ENCODE measurements at places on chromosomes 12 and 14.

- DNase-seq, result no peak
These were observed 559.9 kb downstream of the TRHDE start for GRCh38 chr12:72832024-72832423.

DNA sequence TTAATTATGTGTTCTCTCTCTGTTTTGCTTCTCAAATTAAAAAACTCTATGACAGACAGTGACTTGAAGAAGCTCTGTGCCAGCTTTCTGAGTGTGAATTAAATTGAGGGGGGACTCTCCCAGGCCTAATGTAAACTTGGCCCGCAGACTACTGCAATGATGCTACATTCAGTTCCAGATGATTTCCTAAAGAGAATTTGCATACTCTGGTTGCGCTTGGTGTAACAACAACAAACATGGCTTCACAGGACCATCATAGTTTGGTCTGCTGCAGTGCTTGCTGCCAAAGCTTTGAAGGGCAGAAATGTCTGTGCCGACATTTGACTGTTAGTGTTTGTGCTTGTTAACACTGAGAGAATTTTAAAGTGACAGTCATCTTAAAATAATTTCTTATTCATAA lies 25.0 kb downstream of the CFAP54 start:
- no peak for DNase-seq

- no peak for DNase-seq
These were observed 1592.4 kb upstream of the SEL1L start for GRCh38 chr14:83126076-83126475.

DNA sequence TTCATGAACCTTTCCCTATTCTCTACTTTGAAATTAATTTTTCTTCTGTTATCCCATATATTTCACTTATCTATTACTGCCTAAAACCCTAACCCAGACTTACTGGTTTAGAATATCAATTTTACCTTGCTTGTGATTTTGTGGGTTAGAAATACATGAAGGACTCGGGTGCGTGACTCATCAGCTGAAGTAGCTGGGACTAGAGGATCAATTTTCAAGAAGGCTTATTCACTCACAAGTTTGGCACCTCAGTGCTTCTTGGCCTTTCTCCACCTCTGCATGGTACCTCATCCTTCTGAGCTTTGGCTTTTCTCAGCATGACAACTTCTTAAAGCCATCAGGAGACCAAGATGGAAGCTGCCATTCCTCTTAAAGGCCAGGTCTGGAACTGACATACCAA lies 57.8 kb downstream of the TMEM117 start:
- no peak for DNase-seq

- peak; percentile 61 for DNase-seq
These were observed 131.6 kb downstream of the KSR2 start for GRCh38 chr12:117836999-117837736.

DNA sequence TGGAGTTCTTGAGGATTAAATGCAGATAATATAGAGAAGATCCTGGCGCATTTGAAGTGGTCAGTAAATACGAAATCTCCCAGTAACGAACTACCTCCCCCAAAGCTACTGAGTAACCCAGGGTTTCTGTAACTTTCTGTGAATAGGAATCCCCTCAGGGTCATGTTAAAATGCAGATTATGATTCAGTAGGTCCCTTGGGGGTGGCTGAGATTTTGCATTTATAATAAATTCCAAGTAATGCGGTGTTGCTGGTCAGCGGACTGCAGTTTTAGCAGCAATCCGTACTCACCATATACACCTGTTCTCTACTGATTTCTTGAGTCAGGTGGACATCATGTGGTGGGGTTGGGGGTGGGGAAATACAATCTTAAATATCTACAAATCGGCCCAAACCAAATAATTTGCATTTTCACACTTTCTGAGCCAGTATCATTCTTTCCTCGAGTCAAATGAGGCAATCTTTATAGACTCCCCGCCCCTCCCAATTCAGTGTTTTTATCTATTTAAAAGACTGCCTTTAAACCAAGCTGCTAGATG lies 868 bp downstream of the SPATA7 start:
- no peak for DNase-seq

DNA sequence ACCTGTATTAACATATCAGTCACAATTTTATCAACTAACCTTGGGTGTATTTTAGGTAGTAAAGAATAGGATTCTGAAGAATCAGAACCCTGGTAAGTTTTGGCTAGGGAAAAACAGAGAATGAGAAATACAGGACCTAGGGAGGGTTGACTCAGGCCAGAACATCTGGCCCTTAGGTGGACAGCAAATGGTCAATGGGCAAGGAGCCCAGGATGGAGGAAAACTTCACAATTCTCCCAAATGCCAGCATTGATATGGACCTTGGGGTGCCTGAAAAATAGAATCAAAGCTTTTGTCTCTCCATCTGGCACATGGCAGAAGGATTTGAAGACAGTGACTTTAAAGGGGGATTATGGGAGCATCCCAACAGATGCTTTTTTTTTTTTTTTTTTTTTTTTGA lies 32.7 kb upstream of the PRPF39 start:
- DNase-seq, result no peak

DNA sequence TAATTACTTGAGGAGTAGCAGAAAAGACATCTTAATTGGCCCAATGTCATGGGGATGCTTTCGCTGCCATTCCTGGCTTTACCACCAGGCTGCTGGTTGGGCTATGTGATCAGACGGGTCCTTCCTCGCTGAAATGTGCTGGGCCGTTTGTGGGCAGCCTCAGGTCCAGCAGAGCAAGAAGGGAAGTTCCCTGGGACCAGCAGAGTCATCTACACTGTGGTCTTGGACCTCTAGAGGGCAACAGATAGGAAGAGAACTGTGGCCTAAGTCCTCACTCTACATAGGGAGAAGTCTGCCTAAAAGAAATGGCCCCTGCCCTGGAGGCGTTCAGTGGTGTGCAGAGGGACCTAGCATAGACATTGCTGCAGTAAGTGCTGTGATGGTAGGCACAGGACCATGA lies 10.9 kb downstream of the EVL start:
- no peak for DNase-seq

- no peak for DNase-seq
These were observed 34.9 kb downstream of the PPHLN1 start for GRCh38 chr12:42360747-42361403.

DNA sequence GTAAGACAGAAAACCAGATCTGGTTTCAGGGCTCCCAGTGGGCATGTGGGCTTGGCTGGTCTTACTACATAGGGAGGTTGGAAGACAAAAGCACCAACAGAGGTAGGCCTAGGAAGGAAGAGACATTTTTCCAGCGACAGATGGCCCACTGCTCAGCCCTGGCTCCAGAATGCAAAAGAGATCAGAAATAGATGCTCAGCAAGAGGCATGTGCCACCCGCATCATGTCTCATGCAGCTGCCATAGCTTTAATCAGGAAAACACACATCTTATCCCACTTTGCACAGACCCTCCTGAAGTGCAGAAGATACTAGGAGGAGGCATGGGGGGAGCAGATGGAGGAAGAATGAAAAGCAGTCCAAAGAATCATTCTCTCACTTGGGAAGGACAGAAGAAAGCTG lies 25.3 kb downstream of the VASH1 start:
- DNase-seq, result no peak

GRCh38 chr14:103879570-103880347 lies 32.4 kb upstream of the PPP1R13B start:
- no peak for DNase-seq

- DNase-seq, result no peak
These were observed 20.9 kb downstream of the NR1H4 start for GRCh38 chr12:100494538-100494937.

DNA sequence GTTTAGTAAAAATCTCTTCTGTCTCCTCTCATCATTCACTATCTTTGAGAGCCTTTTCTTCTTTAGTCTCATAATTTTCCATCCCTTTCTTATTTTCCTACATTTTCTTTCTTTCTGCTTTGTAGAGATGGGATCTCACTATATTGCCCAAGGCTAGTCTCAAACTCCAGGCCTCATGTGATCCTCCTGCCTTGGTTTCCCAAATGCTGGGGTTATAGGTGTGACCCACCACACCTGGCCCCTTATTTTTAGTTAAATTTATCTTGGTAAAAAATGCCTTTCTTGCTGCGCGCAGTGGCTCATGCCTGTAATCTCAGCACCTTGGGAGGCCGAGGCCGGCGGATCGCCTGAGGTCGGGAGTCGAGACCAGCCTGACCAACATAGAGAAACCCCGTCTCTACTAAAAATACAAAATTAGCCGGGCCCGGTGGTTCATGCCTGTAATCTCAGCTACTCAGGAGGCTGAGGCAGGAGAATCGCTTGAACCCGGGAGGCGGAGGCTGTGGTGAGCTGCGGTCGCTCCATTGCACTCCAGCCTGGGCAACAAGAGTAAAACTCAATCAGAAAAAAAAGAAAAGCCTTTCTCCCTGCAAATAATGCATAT lies 996 bp downstream of the SLC2A3 start:
- no peak for DNase-seq

DNA sequence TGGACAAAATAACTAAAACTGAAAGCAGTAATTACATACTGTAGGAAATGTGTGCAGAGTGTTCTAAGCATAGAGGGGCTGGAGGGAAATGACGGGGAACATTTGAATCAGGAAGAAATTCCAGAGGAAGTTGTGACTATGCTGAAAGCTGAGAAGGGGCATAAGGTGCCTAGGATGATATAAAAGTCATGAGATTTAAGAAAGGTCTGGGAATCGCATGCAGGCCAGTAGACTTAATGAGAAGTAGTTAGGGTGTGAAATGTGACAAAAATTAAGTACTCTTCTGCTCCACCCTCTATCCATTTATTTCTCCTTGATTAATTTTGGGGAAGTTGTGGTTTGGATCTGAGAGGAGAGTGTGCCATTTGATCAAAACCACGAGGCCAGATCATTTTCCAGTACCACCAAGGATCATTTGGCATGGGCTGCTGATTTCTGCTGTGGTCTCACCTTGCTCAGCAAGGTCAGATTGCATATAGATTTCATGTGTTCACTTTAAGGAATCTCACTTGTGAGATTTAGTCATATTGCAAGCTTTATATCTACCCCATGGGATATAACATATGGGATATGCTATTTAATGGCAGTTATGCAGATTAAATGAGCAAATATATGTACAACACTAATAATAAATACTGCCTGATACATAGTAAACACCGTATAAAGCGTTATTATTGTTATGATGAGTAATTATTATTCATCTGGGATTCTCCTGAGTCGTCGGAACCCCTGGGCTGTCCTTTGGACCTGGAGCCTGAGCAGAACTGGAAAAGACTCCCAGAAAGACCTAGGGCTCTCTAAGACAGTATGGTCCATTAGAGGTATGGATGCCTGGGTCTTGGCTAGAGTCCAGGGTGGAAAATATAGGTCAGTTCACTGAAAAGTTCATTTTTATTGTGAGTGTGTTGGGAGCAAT lies 72.3 kb downstream of the SRGAP1 start:
- no peak for DNase-seq

DNA sequence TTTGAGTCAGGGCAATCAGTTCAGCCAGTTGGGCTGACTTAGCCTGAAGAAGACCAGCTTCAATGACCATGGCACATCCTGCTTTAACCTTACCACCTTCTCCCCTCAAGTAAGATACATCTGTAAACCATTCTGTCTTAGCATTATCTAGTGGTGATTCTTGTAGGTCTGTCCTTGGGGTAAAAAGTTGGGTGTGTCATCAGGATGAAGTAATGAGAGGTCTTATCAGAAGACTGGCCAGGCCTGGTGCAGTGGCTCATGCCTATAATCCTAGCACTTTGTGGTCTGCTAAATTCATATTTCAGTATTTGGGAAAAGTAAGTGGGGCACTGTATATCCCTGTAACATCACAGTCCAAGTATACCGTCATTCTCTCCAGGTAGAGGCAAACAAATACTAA lies 19.1 kb downstream of the SINHCAF start:
- DNase-seq, result no peak

GRCh38 chr12:45357539-45358417 lies 141.9 kb downstream of the ANO6 start:
- DNase-seq, result no peak

DNA sequence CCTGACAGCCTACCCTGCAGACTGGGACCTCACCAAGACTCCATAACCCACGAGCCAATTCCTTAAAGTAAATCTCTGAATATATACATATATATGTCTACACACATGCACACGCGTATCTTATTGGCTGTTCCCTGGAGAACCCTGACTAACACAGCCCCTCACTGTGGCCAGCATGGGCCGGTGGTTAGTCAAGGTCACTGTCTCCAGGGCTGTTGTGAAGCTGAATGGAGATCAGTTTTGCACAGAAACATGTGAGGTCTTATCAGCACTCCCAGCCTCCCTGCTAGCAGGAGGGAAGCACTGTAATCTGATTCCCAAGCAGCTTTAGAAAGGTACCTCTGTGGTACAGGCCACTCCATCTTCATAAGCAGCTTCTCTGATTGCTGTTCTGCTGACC lies 46.6 kb upstream of the PLEKHG6 start:
- no peak for DNase-seq

GRCh38 chr14:22386924-22387775 lies 201.9 kb downstream of the DAD1 start:
- DNase-seq, result no peak

GRCh38 chr14:104669697-104670096 lies 19.7 kb upstream of the INF2 start:
- DNase-seq, result no peak

GRCh38 chr14:61474015-61474414 lies 152.6 kb downstream of the PRKCH start:
- no peak for DNase-seq

DNA sequence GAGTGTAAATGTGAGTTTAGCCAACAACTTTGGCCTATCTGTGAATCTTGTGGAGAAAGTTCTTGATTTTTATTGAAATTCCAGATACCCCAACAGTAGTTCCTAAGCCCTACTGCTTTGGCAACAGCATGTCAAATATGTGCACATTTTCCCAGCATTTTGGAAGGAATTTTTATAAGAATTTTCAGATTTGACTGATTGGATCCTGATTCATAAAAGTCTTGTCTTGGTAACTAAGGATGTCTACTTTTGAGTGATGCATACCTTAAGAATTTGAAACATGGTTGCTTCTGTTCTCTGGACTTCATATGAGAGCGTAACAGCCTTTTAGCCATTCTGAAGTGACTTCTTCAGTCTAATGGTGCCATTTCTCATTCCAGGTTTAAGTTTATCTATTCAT lies 106.7 kb downstream of the ANO4 start:
- DNase-seq, result no peak

DNA sequence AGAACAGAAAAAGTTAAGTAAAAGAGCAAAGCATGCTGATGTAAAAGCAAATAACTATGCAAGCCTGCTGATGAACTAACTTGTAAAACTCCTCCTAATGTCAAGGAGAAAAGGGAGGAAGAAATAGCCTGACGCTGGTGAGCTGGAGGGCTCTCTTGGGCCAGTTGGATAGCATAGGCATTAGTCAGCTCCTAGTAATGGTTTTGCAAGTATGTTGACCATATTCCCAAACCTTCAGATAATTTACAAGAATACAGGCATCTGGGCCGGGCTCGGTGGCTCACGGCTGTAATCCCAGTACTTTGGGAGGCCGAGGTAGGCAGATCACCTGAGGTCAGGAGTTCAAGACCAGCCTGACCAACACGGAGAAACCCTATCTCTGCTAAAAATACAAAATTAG lies 871.4 kb downstream of the C12orf50 start:
- DNase-seq, result no peak

DNA sequence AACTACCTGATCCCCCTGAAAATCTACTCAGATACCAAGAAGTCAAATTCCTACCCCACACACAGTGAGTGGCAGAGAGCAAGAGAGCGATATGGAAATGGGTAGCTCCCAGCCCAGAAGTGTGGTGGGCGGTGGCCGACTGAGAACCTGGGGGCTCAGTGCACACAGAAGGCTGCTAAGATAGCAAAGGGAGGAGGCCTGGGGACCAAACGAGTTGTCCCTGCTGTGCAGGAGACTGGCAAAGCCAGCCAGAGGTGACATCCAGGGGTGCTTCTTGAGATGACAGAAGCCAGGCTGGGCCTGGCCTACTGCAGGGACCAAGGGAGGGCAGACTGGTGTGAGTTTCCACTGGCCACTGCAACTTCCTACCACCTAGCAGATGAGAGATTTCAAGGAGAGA lies 52.9 kb downstream of the VWF start:
- DNase-seq, result no peak

All from activated CD4-positive, CD25-positive, alpha-beta regulatory T cell (primary cell).